ENCODE measurements at places on chromosomes 16 and 17. TPM values are rescaled to one million over a fixed set of nuclear protein-coding genes. Genes with fewer than 3 reads are reported as not detected.

- H3K27me3 ChIP-seq: peaks cover 9% of the 10 kb centered on the region
- H3K36me3 ChIP-seq: peaks cover 11% of the 10 kb centered on the region
- no peak overlapping the region for H3K27ac ChIP-seq
- DNase-seq: no peak
- no peak overlapping the region for H3K4me3 ChIP-seq
Observed at GRCh38 chr17:47763913-47764582, 31.0 kb downstream of the TBX21 start.

- H3K4me3 ChIP-seq: no peak overlapping the region
- H3K27me3 ChIP-seq: peaks cover 16% of the 10 kb centered on the region
- H3K36me3 ChIP-seq: no peaks in the 10 kb centered on the region
- peak; percentile 61 for DNase-seq
- H3K27ac ChIP-seq: no peak overlapping the region
- peaks cover 16% of the 10 kb centered on the region for H3K4me1 ChIP-seq
Observed at GRCh38 chr17:70137451-70138230, 31.7 kb upstream of the KCNJ2 start.

- H3K36me3 ChIP-seq: no peaks in the 10 kb centered on the region
- no peak overlapping the region for H3K27ac ChIP-seq
- no peaks in the 10 kb centered on the region for H3K4me1 ChIP-seq
- no peak for DNase-seq
- H3K27me3 ChIP-seq: peaks cover 15% of the 10 kb centered on the region
Observed at GRCh38 chr17:42087736-42088705, 10.3 kb downstream of the ZNF385C start.

DNA sequence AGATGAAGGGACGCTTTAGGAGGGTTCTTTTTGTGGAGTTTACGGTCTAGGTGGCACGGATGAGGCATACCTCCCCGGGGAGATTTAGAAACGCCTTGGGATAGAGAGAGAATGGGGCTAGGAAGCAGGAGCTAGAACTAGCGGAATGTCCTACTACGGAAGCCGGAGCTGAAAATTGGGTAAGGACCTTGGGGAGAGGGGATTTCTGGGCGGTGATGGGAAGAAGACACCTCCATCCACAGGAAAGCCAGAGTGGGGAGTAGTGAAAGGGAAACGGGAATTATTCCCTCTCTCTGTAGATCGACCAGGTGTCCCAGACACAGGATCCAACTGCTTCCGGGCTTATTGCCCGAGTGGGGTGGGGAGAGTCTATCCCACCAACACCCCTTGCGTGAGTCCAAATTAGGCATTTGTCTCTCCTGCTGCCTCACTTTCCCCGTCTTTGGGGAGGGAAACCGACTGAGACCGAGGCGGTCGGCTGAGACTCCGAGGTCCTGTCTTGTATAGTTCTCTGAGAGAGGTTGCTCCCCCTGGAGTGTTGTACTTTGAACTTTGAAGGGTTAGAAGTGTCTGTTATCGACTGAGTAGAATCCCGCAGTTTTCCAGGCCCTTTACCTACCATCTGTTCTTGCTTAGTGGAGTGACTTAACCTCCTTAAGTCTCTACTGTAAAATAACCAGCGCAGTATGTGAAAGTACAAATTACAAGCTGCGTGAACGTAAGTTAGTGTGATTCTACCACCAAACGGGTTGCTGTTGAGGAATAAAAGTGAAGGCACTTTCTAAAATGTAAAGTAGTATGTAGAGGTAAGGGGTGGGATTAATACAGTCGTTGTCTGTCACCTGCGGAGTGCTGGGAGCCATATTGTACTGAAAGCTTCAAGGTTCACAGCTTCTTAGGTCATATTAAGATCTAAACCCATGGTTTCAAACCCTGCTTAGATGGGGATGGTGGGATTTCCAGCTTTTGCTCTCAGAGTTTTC is 1.0 kb downstream of the RSPRY1 start:
- H3K4me1 ChIP-seq: peaks cover 41% of the 10 kb centered on the region
- DNase-seq: peak; percentile 57
- no peaks in the 10 kb centered on the region for H3K27me3 ChIP-seq
- H3K4me3 ChIP-seq: peak overlapping the region; percentile 97
- peak overlapping the region; percentile 93 for H3K27ac ChIP-seq

GRCh38 chr17:1109606-1110540 is 69.9 kb downstream of the ABR start:
- peaks cover 53% of the 10 kb centered on the region for H3K4me1 ChIP-seq
- H3K27me3 ChIP-seq: no peaks in the 10 kb centered on the region
- peak overlapping the region; percentile 80 for H3K4me3 ChIP-seq
- peak overlapping the region; percentile 80 for H3K27ac ChIP-seq

- no peak overlapping the region for H3K27ac ChIP-seq
- peaks cover 46% of the 10 kb centered on the region for H3K27me3 ChIP-seq
- no peaks in the 10 kb centered on the region for H3K4me1 ChIP-seq
- no peak for DNase-seq
- peaks cover 2% of the 10 kb centered on the region for H3K36me3 ChIP-seq
Observed at GRCh38 chr17:79017546-79018369, 6.2 kb upstream of the C1QTNF1 start.

DNA sequence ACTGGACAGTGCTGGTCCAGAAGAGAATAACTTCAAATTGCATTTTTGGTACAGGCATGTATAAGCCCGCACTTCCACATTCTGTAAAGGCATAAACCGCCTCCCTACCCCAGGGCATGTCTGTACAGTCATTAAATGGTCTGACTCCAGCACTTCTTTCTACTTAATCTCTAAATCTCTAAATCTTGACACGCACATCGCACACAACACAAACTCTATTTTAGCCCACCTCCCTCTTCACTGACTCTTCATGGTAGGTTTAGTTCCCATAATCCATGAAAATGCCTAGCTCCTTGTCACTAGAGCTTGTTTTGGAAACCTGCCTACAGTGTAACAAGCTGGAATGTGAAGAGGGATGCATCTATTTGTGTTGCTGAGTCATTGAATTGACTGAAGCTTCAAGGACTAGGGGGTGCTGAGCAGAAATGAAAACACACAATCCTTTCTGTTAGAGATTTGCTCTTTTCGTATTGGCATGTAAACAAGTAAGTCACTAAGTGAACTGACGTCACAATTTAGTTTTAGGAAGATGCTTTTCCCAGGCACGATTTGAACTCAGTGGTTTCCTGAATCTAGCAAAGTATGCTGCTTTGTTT is 1.6 kb upstream of the DUSP14 start:
- no peaks in the 10 kb centered on the region for H3K36me3 ChIP-seq
- H3K27me3 ChIP-seq: no peaks in the 10 kb centered on the region
- no peak for DNase-seq
- H3K27ac ChIP-seq: peak overlapping the region; percentile 91

The PRPSAP2 gene
- 37.3 TPM for total RNA-seq

DNA sequence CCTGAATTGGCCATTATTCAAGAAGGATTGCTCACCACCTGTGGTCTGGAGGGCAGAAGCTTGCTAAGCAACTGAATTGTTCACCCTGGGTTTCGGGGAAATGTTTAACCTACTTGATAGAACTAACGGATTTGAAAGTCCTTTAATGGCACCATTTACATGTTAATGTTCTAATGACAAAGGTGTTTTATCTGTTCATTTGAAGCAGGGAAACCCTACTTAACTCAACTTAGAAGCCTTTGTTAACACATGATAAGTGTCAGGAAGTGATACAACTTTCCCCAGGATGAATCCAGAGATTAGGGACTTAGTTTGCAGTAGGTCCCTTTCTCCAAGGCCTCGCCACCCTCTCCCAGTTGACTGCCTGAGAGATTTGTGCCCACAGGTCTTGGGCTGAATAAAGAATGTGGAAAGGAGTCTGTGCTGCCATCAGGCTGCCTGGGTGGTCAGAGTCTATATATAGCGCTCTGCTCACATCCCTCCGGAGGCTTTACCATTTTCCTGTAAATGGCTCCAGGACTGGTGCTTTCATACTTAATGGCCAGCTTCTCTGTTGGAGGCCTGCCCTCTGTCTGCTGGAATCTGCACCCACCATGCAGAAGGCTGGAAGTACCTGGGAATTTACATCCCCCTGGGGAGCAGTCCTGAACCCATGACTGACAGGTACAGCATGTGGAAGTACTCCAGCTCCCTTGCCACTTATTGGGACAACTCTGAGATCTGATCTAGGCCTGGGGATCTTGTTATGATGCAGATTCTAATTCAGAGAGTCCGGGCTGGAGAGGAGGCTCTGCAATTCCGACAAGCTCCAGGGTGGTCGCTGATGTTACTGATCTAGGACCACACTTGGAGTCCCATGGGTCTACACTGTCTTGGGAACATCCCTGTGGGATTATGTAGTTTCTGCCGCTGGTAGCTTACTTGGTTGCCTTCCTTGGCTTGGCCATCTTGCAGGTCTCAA is 99.9 kb downstream of the ASIC2 start:
- no peaks in the 10 kb centered on the region for H3K36me3 ChIP-seq
- no peak overlapping the region for H3K4me3 ChIP-seq
- peaks cover 18% of the 10 kb centered on the region for H3K27me3 ChIP-seq
- DNase-seq: no peak
- H3K4me1 ChIP-seq: no peaks in the 10 kb centered on the region
- H3K27ac ChIP-seq: no peak overlapping the region

GRCh38 chr17:43556292-43556691 is 10.2 kb upstream of the ETV4 start:
- no peak overlapping the region for H3K4me3 ChIP-seq
- H3K36me3 ChIP-seq: no peaks in the 10 kb centered on the region
- no peak overlapping the region for H3K27ac ChIP-seq
- H3K27me3 ChIP-seq: peaks cover 35% of the 10 kb centered on the region
- DNase-seq: no peak

DNA sequence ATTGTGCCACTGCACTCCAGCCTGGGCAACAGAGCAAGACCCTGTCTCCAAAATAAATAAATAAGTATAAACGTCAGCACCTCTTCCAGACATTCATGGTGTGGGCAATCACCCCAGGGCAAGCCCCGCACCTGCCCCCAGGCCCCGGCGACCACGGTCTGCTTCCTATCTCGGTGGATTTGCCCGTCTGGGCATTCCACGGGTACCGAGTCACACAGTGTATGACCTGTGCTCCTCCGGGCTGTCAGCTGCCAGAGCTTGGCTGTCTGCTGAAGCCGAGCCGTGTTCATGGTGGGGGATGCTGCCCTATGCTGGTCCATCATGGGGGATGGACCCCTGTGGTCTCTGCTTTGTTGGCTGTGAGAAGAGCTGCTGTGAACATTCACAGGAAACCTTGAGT is 15.4 kb downstream of the CYBC1 start:
- H3K4me3 ChIP-seq: no peak overlapping the region
- H3K36me3 ChIP-seq: peaks cover 3% of the 10 kb centered on the region
- H3K27ac ChIP-seq: peak overlapping the region; percentile 59
- no peaks in the 10 kb centered on the region for H3K27me3 ChIP-seq

DNA sequence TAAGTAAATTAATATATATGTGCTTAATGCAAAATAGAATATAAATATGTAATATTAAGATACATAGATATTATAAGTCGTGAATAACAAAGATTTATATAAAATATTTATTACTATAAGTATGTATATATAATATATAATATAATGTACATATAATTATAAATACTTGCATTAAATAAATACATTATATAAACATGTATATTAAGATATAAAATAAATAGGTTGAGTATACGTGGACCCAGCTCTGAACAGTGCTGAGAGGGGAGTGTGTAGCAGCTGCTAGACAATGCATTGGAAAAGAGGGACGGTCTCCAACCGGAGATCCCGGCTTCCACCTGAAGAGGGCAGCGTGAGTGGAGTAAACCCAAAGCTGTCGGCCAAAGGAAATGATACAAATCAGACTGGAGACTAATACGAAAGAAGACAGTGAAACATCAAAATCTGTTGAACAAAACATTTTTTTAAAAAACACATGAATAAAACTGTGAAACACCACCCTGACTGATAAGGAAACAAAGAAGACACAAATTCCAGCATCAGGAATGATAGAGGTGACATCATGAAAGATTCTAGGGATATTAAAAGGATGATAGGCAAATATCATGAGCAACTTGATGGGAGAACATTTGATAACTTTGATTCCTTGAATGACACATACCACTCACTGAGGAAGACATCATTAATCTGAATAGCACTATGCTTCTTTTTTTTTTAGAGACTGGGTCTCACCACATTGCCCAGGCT is 125.4 kb upstream of the CHMP6 start:
- H3K27me3 ChIP-seq: no peaks in the 10 kb centered on the region
- no peak overlapping the region for H3K4me3 ChIP-seq
- peaks cover 88% of the 10 kb centered on the region for H3K4me1 ChIP-seq

- H3K27me3 ChIP-seq: no peaks in the 10 kb centered on the region
- no peak overlapping the region for H3K27ac ChIP-seq
- no peak overlapping the region for H3K4me3 ChIP-seq
- no peaks in the 10 kb centered on the region for H3K4me1 ChIP-seq
- no peak for DNase-seq
Observed at GRCh38 chr16:64365448-64365931, 756.4 kb downstream of the CDH11 start.

- H3K27me3 ChIP-seq: no peaks in the 10 kb centered on the region
- no peaks in the 10 kb centered on the region for H3K4me1 ChIP-seq
- H3K4me3 ChIP-seq: no peak overlapping the region
- H3K36me3 ChIP-seq: no peaks in the 10 kb centered on the region
- no peak overlapping the region for H3K27ac ChIP-seq
- DNase-seq: no peak
Observed at GRCh38 chr16:6600167-6600566, 732.5 kb upstream of the RBFOX1 start.

The IL17C gene
- not detected for total RNA-seq

The OTOP3 gene
- not detected for total RNA-seq

The KCTD5 gene
- total RNA-seq: 41.7 TPM

GRCh38 chr16:35747658-35748455 is 2288.4 kb downstream of the TP53TG3F start:
- no peak overlapping the region for H3K4me3 ChIP-seq
- H3K27me3 ChIP-seq: no peaks in the 10 kb centered on the region
- H3K27ac ChIP-seq: no peak overlapping the region
- peaks cover 3% of the 10 kb centered on the region for H3K36me3 ChIP-seq
- H3K4me1 ChIP-seq: no peaks in the 10 kb centered on the region

GRCh38 chr16:87835882-87836331 is 33.4 kb downstream of the SLC7A5 start:
- H3K27me3 ChIP-seq: no peaks in the 10 kb centered on the region
- no peak overlapping the region for H3K4me3 ChIP-seq
- H3K4me1 ChIP-seq: no peaks in the 10 kb centered on the region
- no peak overlapping the region for H3K27ac ChIP-seq

The WWP2 gene
- 58.8 TPM for total RNA-seq

The ATAD5 gene
- 33.7 TPM for total RNA-seq

The ABCA3 gene
- total RNA-seq: 6.4 TPM

DNA sequence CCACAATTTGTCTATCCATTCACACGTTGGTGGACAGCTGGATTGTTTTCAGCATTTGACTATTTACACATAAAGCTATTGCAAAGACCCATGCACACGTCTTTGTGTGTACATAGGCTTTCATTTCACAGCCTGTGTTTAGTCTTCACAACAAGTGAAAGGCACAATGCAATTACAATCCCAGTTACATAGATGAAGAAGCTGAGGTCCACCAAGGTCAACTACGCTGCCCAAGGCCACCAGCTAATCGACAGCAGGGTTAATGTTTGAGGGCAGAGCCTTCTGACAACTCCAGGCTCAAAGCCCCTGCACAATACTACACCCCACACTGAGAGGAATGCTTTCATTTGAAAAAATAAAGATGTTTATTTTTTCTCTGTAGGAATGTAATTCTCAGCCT is 93.6 kb upstream of the CDH13 start:
- H3K36me3 ChIP-seq: no peaks in the 10 kb centered on the region
- no peak overlapping the region for H3K4me3 ChIP-seq
- no peak overlapping the region for H3K27ac ChIP-seq
- no peaks in the 10 kb centered on the region for H3K4me1 ChIP-seq
- no peak for DNase-seq
- no peaks in the 10 kb centered on the region for H3K27me3 ChIP-seq
